ENCODE measurements at places on chromosomes 7 and 10.

DNA sequence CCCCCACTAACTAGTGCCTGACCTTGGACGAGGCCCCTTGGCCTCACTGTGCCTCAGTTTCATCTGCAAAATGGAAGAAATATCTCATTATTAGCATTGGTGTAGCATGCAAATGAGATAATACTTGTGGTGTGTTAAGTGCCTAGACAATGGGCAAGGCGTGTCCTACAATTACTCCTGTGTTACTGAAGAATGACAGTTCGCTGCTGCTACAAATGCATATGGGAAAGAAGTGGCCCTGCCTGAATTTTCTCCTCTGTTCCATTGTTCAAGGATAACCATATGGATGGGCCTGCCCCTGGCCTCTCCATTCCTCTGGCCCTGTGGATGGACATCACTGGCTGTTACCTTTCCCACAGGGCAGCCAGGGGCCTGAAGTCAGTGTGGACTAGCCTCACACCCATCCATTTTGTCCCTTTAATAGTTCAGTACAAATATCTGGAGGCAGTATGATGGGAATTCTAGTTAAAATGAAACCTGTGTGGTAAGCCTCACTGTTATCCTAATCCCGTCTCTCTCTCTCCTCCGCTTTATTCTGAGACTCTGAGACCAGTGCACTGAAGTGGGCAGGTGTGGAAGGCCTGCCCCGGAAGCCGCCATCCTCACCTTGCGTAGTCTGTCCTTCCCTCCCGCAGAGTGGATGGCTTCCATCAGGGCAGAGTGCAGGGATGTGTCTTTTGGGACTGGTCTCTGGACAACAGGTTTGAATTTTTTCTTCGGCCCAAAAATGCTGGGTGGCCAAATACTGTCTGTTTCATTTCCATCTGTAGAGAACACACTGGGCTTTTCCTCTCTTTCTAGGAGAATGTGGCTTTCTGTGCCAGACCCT lies 244.6 kb upstream of the GRB10 start:
- DNase-seq = no peak

GRCh38 chr10:72316748-72317435 lies 37.8 kb downstream of the DNAJB12 start:
- no peak for DNase-seq

GRCh38 chr7:3844540-3845151 lies 543.6 kb downstream of the SDK1 start:
- DNase-seq = no peak

DNA sequence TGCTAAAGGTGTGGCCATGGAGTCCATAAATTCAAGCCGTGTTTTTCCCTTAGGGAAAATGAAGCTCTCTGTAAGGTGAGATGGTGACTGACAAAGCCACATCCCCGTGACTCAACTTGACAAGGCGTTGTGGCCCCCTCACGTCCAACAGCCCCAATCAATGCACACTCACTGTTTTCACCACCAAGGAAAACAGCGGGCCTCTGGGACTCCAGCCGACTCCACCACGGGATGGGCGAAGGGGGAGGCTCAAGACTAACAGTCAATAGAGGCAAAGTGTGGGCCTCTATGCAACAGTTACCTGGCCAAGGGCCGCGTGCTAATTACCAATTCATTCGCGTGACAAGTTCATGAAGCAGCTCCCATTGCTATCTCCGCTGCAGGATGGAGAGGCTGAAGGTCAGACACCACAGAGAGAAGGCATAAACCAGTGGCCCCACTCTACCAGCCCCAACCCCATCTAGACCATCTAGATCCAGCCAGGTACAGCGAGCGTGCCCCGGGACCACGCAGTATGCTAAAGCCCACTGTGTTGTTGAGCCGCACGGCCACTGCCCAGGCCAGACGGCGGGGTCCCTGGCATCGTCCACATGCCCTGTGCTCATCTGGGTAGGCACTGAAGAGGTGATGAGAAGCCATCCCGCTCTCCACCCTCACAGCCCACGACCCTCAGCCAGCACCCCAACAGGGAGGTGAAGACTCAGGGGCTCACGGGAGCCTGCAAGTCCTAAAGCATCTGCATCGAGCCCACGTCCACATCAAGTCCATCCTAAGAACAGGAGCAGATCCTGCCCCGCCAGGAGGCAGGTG lies 76.1 kb downstream of the PROSER2 start:
- DNase-seq = no peak

GRCh38 chr10:18737841-18738240 lies 78.6 kb downstream of the ARL5B start:
- no peak for DNase-seq

DNA sequence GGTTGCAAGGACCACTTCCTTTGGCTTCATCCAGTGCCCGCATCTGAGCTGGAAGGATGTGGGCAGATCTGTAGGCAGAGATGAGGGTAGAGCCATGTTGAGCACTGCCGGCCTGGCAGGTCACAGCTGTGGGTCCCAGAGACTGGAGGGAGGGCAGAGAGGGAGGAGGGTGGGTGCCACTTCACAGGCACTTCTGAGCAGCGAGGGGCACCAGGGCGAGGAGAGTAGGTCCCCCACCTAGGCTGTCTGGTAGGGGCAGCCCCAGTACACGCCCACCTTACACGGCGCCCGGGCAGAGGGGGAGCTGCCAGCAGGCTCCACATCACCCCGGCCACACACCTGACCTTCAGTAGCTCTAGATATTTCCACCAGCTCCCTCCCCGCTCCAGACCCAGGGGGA lies 473.0 kb upstream of the FOXK1 start:
- DNase-seq = no peak

- no peak for DNase-seq
Observed at GRCh38 chr10:127497685-127498084, 51.4 kb upstream of the NPS start.

GRCh38 chr10:45526309-45526905 lies 146.2 kb downstream of the ZFAND4 start:
- DNase-seq = no peak

DNA sequence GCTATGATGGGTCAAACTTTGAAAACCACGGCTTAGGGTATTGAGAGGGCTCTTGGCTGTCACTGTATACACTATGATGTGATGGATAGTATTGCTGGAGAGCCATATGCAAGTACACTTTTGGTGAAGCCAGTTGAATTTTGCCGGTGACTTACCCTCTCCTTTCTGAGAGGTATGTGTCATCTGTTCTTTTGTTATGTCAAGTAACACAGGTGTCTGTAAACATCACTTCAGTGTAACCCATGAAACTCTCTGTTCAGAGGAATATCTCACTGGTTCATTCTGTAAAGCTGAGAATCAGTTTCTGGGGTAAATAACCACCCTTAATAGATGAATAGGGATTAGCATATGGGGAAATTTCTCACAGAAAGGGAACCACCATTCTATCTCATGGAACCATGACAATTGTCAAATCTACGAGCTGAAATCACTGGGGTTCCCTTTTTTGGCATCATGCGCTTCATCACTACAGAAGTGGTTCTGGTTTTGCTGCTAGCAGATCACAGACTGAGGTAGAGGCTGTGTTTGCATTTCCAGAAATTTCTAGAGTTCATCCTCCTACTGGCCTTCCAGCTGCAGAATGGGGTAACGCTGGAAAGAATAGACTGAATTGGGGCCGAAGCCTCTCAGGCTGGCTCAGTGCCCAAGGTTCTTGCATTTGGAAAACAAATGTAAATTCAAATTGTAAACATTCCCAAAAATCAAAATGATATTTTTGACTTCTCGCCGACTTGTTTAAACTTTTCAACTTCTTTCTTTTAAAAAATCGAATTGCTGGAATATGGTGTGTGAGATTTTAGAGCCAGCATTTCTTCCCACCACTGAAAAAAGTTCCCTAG lies 83.3 kb upstream of the CREB5 start:
- no peak for DNase-seq

- DNase-seq = no peak
Observed at GRCh38 chr7:135714534-135715009, 13.4 kb downstream of the SLC13A4 start.

GRCh38 chr7:7944619-7945282 lies 23.8 kb upstream of the GLCCI1 start:
- peak; percentile 60 for DNase-seq

- DNase-seq = no peak
Observed at GRCh38 chr7:2022021-2022409, 210.7 kb downstream of the MAD1L1 start.

- no peak for DNase-seq
Observed at GRCh38 chr7:80443325-80443724, 68.5 kb downstream of the GNAT3 start.

DNA sequence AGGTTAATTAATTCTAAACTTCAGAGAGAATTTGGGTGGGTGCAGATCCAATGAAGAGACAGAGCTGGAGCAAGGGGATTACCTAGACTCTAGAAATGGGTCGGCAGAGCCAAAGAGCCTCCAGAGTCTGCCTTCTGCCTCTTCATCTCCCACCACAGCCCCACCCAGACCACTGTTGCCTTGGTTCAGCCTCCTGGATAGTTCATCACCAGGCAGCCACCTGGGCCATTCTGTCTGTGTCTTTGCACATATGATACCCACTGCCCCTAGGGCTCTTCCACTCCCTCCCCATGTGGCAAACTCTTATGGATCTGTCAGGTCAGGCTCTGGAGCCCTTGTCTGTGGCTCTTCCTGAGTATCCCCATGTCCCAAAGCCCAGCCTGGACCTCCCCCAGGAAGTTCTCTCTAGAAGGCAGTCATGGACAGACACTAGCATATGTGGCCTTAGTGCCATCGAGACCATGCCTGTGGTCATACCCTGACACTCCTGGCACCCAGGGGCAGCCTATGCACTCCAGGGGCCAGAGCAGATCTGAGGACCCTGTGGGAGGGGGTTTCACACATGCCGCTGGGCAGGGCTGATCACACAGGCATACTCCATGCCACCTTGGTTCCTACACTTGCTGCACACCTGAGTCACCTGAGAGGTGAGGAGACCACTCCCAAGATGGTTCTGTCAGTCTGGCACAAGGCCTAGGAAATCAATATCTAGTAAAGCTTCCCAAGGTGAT lies 41.6 kb downstream of the FRMPD2 start:
- DNase-seq = no peak

DNA sequence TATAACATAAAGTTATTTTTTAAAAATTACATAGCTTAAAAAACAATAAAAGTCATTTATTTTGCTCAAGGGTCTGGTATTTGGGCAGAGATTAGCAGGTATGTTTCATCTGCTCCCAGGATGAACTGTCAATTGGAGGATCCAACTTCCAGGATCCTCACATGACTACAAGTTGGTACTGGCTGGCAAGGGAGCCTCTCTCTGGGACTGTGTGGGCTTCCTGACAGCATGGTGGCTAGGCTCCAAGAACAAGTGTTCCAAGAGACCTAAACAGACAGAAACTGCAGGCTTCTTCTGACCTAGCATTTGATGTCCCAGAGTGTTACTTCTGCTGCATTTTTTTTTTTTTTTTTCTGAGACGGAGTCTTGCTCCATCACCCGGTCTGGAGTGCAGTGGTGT lies 107.2 kb downstream of the AVL9 start:
- DNase-seq = no peak

GRCh38 chr10:100341953-100342626 lies 4.9 kb upstream of the SCD start:
- DNase-seq = peak; percentile 21

- no peak for DNase-seq
Observed at GRCh38 chr7:127474457-127474856, 81.9 kb upstream of the ZNF800 start.

DNA sequence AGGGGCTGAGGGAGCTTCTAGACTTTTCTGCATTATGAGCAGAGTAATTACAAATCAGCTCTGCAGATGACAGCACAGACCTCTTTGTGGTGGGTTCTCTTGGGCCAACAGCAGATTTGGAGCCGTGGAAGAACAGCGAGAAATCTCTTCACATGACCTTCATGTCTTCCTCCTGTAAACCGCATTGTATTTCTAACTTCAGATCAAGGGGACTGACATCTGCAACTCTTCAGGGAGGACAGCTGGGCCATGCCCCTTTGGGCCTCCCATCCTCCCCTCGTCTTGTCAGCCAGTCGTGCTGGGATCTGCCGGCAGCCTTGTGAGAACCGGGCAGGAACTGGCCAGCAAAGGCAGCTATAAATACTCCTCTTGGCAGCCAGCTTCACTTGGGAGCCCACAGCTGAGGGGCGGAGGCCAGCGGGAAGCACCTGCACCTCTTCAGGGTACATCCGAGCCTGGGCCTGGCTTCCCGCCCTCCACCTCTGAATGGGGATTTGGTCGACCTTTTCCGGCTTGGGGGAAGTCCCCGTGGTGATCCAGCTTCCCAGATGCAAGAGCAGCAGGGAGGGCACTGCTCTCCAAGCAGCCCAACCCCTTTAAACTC lies 54.7 kb downstream of the STEAP1B start:
- DNase-seq = no peak

DNA sequence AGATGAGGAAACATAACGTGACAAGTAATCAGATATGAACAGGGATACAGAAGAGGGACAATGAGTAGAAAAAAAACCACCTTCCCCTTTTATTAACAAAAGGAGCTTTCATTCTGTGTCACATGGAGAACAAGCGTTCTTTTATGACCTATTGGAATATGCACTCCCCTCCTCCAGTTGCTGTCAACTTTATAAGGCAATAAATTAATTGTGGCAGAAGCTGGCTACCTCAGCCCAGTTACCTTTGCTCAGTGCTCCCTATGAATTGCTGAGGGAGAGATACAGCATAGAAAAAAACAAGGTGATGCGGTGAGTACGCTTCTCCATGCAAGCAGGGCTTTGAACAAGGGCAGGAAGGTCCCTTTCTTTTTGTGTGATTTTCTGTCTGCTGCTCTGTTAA lies at the start of gene MGAM2:
Gene MGAM2, plus strand, starts transcription at position 220 of the 400 bp plus-strand sequence. CDS start 5,156 bp downstream, outside the sequence.
- DNase-seq = no peak

- no peak for DNase-seq
Observed at GRCh38 chr10:44380829-44381600, 3.9 kb downstream of the CXCL12 start.

- DNase-seq = no peak
Observed at GRCh38 chr7:140342727-140343514, 55.4 kb downstream of the SLC37A3 start.

GRCh38 chr7:102889851-102890250 lies 22.9 kb upstream of the LRRC17 start:
- DNase-seq = no peak

- no peak for DNase-seq
Observed at GRCh38 chr7:100210805-100211204, 8.9 kb upstream of the PVRIG start.

- no peak for DNase-seq
Observed at GRCh38 chr10:50387732-50388073, 136.4 kb upstream of the ASAH2 start.

DNA sequence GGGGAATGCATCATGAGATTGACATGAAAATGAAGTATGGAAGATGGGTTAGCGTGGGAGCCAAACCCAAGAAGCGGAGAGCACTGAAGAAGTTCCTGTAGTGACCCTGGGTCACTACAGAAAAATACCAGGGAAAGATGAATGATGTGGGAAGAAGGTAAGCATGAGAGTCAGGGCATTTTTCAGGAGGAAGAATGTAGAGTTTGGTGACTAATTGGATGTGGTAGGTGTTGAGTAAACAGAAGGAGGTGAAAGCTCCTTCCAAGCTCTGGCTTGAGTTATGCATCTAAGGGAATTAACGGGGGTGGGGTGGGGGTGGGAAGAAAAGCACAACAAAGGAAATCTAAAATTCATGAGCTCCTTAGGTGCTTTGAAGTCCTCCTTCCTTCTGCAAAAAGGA lies 238.1 kb upstream of the AOAH start:
- DNase-seq = no peak

GRCh38 chr7:71414490-71414889 lies 282.5 kb downstream of the GALNT17 start:
- no peak for DNase-seq
